ENCODE measurements at places on chromosomes 5 and 9.
A peak's percentile ranks its signal among the peaks of the same experiment; 100 is the strongest.

GRCh38 chr9:108743901-108744371 is 111.8 kb downstream of the ACTL7B start:
- peak; percentile 71 for DNase-seq

DNA sequence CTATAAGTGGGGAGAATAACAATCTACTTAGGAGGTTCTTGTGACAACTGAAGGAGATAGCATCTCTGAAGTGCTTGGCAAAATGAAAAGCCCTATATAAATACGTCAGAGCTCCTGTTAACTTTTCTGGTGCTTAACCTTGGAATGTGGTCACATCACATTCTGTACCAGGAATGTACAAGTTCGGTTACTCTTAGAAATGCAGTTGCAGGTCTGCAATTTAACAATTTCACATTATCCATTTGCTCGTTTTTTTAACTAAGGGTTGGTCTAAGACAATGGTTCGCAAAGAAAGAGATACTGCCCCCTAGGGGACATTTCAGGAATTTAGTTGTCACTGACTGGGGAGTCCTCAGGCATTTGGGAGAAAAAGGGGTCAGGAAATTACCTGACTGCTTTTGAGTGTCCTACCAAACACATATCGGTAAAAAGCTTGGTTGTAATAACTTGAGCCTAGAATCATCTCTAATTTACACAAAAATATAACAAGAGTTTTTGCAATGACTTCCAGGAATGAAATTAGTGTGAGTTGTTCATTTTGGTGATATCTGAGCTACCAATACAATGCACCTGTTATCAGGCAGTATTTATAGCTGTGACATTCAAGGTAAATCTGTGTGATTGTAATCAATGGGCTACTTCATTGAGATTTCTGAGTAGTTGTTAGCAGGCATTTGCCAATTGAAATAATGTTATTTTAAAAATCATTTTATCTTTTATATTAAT is 5.4 kb upstream of the HBEGF start:
- DNase-seq, result peak; percentile 43

GRCh38 chr5:180769821-180770220 is 30.0 kb upstream of the OR2Y1 start:
- no peak for DNase-seq

- DNase-seq, result no peak
Observed at GRCh38 chr5:150034662-150035061, 34.1 kb downstream of the HMGXB3 start.

DNA sequence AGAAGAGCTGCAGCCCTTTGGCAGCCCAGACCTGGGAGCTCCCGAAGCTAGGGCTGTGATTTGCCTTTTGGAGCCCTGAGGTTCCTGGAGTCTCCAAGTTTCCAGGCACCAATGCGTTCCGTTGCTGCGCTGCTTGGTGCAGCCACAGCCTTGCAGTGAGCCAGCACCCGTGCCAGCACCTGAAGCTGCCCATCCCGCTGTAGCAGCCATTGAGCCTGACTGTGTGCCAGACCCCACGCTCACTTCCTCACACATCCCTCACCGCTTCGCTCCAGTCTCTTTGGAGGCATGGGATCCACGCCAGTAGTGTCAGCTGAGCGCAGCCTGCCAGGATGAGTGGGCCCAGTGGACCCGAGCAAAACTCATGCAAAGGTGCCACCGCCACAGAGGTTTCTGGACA is 22.5 kb upstream of the C9orf72 start:
- no peak for DNase-seq

GRCh38 chr5:109743770-109744212 is 54.1 kb downstream of the MAN2A1 start:
- no peak for DNase-seq

DNA sequence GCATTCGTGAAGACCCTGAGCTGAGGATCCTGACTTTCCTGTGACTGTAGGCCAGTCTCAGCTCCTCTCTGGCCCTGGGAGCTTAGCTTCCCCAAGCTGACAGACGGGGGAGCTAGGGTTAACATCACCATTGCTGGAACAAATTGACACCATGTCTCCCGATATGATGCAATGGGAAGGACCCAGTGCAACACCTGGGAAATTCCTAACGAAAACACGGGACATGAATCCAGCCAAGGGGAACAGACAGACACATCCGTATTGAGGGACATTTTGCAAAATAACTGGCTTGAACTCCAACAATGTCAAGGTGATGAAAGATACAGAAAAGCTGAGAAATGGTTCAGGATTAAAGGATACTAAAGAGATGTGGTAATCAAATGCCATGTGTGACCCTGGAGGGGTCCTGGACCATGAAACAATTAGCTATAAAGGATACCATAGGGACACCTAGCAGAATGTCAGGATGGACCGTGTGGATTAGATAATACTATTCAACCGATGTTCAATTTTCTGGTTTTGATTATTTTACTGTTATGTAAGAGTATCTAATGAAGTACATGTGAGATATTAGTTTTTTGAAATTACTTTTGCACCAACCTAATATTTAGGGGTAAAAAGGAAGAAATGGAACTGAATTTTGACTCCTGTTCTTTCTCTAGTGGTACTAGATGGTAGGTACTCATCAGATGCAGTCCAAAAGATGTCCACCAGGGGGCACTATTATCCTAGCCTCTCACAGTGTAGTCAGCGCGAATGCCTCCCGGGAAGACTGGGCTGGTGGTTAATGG is 52.7 kb downstream of the NDST1 start:
- peak; percentile 65 for DNase-seq

- no peak for DNase-seq
Observed at GRCh38 chr9:2332663-2333062, 288.9 kb upstream of the VLDLR start.

DNA sequence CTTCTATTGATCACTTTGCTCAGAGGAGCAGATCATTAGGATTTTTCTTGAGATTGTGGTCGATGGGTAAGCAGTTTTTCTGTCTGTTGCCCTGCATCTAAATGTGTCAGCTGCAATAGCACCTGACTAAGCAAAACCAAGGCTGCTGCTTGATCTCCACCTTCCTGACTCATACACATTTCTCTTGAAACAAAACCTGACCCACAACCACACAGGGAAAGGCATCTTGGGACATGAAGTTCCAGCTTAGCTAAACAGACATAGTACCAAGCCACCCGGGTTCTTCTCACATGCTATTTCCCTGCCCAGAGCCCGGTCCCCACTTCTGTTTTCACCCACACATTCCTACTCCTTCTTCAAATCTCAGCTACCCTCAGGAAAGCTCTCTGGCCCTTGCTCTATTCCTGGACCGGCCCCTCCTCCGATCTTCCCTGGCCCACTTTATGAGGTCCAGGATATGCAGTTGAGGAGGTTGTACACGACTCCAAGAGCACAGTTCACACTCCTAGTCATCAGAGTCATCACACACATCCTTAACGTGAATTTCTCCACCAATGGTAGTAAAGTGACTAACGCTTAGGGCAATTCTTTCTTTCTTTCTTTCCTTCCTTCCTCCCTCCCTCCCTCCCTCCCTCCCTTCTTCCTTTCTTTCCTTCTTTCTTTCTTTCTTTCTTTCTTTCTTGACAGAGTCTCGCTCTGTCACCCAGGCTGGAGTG is 16.0 kb upstream of the ZBTB43 start:
- no peak for DNase-seq

DNA sequence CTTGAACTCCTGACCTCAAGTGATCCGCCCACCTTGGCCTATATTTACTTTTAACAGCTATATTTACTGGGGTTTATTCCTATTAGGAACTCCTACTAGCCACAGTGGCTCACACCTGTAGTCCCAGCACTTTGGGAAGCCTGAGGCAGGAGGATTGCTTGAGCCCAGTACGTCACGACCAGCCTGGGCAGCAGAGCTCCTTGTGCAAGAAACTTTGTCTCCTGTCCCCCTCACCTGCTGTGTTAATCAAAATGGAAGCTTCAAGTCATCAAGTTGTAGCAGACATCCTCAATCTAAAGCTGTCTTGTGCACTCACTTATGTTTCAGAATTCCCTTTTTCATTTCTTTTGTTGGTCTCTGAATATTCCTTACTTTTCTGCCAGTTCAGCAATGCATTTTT is 15.0 kb upstream of the SPRY4 start:
- no peak for DNase-seq

DNA sequence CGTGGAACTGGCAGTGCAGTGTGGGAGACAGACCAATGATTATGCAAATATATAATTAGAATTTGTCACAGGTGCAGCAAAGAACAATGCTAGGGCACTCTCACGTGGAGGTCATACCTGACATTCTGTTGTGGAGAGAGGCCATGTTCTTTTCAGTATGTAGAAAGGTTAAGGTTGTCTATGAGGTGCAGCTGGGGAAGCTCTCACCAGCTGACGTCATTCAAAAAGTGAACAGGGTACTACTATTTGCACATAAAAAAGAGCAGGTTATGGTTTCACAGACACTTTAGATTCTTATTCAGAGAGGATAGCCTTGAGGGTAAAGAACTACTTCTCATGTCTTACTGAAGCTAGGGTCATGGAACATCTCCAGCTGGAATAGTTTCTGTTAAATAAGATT is 19.1 kb downstream of the SH3GL2 start:
- no peak for DNase-seq

- DNase-seq, result no peak
Observed at GRCh38 chr5:41445937-41446563, 64.4 kb downstream of the PLCXD3 start.

DNA sequence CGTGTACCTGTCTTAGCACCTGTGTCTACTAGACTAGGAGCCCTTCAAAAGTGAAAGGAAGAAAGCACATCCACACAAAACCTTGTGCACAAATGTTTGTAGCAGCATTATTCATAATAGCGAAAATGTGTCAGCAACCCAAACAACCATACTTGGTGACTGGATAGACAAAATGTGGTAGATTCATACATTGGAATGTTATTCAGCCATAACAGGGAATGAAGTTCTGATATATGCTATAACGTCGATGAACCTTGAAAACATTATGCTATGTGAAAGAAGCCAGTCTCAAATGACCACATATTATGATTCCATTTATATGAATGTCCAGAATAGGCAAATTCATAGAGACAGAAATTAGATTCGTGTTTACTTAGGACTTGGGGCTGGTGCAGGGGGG is 57.8 kb upstream of the LARP1 start:
- no peak for DNase-seq

GRCh38 chr5:75214928-75215327 is 21.8 kb downstream of the ANKRD31 start:
- DNase-seq, result no peak

DNA sequence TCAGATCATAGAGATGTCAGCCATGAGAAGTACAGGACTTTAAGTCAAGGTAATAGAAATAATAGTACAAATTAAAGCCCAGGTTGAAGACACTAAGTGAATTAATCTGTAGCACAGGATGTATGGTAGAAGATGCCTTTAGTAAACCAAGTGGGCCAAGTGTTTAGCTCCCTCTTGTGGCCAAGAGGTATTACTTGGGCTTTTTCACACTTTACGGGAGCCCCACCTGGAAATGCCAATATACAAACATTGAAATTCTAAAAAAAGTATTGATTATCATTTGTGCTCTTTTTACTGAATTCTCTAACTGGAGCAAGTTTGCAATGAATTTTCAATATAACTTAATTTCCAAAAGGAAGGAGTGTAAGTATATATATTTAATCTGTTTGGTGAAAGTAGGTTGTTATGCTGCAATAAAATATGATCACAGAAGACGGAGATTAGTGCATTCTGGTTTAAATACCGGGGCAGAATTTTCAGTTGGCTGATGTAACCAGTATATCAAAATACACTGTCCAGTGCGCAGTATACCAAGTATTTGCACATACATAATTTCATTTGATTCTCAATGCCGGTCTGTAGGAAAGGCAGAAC is 84.7 kb downstream of the PARP8 start:
- DNase-seq, result peak; percentile 80

DNA sequence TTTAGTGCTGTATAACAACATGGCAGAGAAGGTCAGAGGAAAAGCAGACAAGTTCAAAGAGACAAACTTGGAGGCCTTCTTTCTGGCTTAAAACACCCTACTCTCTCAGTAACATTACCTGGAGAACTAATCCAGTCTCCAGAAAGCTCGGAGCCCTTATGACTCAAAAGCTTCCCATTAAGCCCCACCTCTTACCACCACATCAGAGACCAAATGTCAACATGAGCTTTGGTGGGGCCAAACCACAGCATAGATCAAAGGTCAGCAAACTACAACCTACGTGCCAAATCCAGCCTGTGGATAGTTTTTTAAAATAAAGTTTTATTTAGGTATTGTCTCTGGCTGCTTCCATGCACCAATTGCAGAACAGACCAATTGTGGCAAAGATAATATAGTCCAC is 589.9 kb downstream of the DNAH5 start:
- DNase-seq, result no peak

GRCh38 chr5:138271281-138271680 is 3.1 kb downstream of the GFRA3 start:
- no peak for DNase-seq

- no peak for DNase-seq
Observed at GRCh38 chr9:134357631-134358025, 31.4 kb downstream of the RXRA start.

- DNase-seq, result no peak
Observed at GRCh38 chr5:119168401-119168800, 97.5 kb downstream of the DMXL1 start.

DNA sequence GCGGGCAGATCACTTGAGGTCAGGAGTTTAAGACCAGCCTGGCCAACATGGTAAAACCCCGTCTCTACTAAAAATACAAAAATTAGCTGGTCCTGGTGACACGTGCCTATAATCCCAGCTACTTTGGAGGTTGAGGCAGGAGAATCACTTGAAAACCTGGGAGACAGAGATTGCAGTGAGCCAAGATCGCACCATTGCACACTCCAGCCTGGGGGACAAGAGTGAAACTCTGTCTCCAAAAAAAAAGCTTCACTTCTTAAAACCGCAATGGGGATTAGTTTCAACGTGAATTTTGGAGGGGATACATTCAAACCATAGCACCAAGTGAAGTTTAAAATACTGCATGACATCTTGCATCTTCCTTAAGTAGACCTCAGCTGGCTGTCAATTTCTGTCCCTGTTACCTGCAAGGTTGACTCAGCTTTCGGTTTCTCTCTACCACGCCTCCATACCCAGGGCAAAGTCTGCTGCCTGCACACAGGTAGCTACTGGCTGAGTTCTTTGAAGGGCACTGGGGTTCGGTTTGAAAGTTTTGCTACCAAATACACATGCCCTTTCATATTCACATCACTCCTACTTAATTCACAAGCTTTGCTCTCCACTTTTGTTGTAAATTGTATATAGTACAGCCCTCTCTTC is 69.3 kb downstream of the KIAA1958 start:
- DNase-seq, result no peak

DNA sequence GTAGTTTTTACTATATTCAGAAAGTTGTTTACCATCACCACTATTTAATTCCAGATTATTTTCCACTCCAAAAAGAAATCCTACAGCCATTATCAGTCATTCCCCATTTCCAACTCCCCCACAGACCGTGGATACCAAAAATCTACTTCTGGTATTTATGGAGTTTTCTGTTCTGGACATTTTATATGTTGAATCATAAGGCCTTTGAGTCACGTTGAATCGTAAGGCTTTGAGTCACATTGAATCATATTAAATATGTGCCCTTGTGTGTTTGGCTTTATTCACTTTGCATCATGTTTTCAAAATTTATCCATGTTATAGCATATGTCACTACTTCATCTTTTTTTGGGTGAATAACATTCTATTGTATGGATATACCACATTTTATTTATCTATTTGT is 454.1 kb upstream of the NUDT12 start:
- DNase-seq, result no peak

- no peak for DNase-seq
Observed at GRCh38 chr5:9670371-9670770, 40.2 kb upstream of the TAS2R1 start.

Measured in NCI-H748 treated with DMSO at 0.1 percent for 48 hours (cell line).